ENCODE measurements at places on chromosomes 4 and X.

- no peaks in the 10 kb centered on the region for H3K27me3 ChIP-seq
- no peaks in the 10 kb centered on the region for H3K4me1 ChIP-seq
- H3K4me3 ChIP-seq, result no peak overlapping the region
- no peak for DNase-seq
Measured at GRCh38 chr4:13032936-13033335, 451.2 kb downstream of the RAB28 start.

- H3K4me3 ChIP-seq, result no peak overlapping the region
- no peaks in the 10 kb centered on the region for H3K27me3 ChIP-seq
- no peak for DNase-seq
- H3K36me3 ChIP-seq, result no peaks in the 10 kb centered on the region
- H3K27ac ChIP-seq, result no peak overlapping the region
- H3K4me1 ChIP-seq, result no peaks in the 10 kb centered on the region
Measured at GRCh38 chrX:129556806-129557315, 16.8 kb downstream of the OCRL start.

DNA sequence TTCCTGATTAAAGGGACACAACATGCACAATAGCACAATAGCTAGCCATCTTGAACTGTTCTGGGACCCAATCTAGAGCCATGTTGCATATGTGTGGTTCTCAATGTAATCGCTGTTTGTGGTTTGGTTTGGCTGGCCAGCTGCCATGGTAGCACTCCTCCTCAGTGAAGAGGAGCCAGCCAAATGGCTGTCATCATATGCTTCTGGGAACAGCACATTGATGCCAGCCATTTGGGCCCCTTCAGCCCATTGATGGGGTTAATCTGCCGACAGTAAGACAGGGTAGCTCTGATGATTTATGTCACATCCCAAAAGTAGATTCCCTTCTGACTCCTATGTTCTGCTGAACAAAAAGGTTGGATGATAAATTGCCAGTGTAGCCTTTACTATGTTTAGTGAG is 48.5 kb downstream of the AWAT2 start:
- no peaks in the 10 kb centered on the region for H3K36me3 ChIP-seq
- H3K4me1 ChIP-seq, result no peaks in the 10 kb centered on the region
- no peak overlapping the region for H3K4me3 ChIP-seq
- DNase-seq, result no peak
- H3K27me3 ChIP-seq, result no peaks in the 10 kb centered on the region
- H3K27ac ChIP-seq, result no peak overlapping the region

DNA sequence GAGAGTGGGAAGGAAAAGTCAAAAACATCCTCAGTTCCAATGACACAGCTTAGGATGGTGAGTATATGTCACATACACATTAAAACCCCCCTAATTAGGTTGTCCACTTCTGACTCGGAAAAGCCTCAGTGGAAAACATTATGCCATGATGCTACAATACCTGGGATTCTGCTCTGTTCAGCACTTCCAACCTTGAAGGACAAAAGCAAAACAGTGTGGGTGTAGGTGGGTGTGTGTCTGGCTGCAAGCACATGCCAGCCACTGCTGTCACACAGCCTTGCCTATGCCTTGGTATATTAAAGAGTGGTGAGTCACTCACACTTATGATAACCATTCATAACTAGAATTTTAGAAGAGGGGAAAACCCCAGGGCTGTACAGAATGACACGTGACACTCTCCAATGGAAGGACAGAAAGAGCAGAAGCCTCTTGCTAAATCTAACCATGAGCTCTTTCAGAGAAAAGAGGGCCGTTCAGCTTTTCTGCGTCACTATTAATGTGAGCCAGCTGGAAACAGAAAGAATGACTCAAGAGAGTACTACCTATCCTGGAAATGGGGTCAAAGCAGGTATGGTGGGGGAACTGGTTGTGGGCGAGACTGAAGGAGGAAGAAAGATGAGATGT is 159.6 kb downstream of the TET2 start:
- H3K27me3 ChIP-seq, result no peaks in the 10 kb centered on the region
- H3K36me3 ChIP-seq, result no peaks in the 10 kb centered on the region
- H3K4me3 ChIP-seq, result no peak overlapping the region
- no peak for DNase-seq
- H3K27ac ChIP-seq, result no peak overlapping the region

DNA sequence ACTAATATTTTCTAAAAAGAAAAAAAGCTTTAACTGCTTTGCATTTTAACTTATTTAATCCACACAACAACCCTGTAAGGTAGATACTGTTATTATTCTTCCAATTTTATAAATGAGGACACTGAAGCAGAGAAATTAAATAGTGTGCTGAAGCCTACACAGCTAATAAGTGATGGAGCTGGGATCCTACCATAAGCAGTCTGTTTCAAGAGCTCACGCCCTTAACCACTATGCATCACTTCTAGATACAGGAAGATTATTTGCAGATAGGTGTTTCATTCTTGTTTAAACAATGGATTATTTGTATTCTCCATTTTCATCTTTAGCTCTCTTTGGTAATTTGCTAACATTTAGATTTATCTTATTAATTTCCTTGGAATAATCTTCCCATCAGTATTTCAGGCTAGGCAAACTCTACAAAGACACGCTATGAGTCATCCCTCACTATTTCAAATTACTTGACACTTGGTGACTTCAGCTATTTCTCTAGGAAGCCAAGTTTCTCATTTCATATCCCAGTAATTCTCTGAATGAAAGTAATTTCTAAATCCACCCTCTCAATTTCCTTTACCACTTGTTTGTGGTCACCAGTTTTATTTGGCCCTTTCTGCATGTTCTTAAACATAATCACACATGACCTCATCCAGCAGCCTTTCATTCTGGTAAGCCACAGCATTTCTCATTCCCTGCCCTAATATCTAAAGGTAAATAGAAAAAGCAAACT is 67.3 kb downstream of the ASB9 start:
- DNase-seq, result no peak
- H3K27me3 ChIP-seq, result no peaks in the 10 kb centered on the region
- H3K4me1 ChIP-seq, result no peaks in the 10 kb centered on the region
- no peak overlapping the region for H3K4me3 ChIP-seq
- no peak overlapping the region for H3K27ac ChIP-seq

- H3K27ac ChIP-seq, result no peak overlapping the region
- no peaks in the 10 kb centered on the region for H3K36me3 ChIP-seq
- H3K4me3 ChIP-seq, result no peak overlapping the region
- H3K27me3 ChIP-seq, result no peaks in the 10 kb centered on the region
Measured at GRCh38 chrX:150164971-150165600, 198.0 kb upstream of the MAMLD1 start.

GRCh38 chrX:97308171-97308570 is 424.5 kb downstream of the RPA4 start:
- no peak overlapping the region for H3K27ac ChIP-seq
- H3K4me1 ChIP-seq, result no peaks in the 10 kb centered on the region
- H3K36me3 ChIP-seq, result no peaks in the 10 kb centered on the region

All from right lobe of liver (tissue), 6 donors.